Anterior cingulate cortex (tissue), 58 donors: ENCODE measurements at places on chromosomes 12 and 14.

DNA sequence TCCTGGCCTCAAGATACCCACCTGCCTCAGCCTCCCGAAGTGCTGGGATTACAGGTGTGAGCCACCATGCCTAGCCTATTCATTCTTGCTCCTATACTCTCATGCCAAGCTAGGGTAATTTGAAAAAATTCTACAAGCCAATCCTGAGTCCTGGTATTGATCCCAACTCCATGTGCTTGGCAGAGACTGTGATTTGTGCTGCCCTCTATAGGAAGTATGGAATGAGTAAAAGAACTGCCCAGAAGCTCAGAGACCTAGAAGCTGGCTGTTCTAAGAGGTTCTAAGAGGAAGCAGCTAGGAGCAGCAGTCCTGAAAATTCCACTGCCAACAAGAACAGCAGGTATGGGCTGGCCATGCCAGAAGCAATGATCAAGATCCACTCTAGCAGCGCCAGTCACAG, 402.5 kb downstream of the PCNX1 start:
- DNase-seq = no peak

DNA sequence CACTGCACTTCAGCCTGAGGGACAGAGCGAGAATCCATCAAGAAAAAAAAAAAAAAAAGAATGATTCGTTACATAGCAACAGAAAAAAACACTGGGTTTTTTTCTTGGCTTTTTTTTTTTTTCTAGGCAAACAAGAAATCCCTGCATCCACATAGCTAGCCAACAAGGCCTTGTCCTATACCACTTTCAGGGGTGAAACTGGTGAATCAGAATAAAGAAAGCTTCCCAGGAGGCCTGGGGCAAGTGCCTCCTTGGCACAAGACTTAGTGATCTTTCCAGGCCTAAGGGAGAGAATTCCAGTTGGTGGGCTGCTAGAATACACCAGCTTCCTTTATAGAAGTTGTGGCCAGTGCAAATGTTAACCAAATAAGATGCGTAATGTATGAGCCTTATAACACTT, 90.0 kb downstream of the VCPKMT start:
- DNase-seq = no peak

GRCh38 chr12:1499351-1499750, 95.0 kb downstream of the FBXL14 start:
- no peak for DNase-seq

GRCh38 chr12:111757361-111758119, 9.2 kb upstream of the ALDH2 start:
- no peak for DNase-seq

GRCh38 chr12:95949477-95950206, 6.5 kb downstream of the AMDHD1 start:
- no peak for DNase-seq

- no peak for DNase-seq
These were observed 2.3 kb upstream of the GPR162 start for GRCh38 chr12:6819106-6820030.

GRCh38 chr14:26124896-26125438, 472.9 kb downstream of the NOVA1 start:
- no peak for DNase-seq
